ENCODE measurements at places on chromosomes 5 and 9.

- DNase-seq = no peak
Observed at GRCh38 chr9:136950656-136951276, 1.3 kb upstream of the LCN12 start.

- DNase-seq = no peak
Observed at GRCh38 chr5:73702951-73703350, 77.0 kb downstream of the ARHGEF28 start.

GRCh38 chr5:126521130-126521529 lies 73.9 kb downstream of the ALDH7A1 start:
- no peak for DNase-seq

GRCh38 chr5:125597338-125597737 lies 825.9 kb upstream of the GRAMD2B start:
- no peak for DNase-seq

DNA sequence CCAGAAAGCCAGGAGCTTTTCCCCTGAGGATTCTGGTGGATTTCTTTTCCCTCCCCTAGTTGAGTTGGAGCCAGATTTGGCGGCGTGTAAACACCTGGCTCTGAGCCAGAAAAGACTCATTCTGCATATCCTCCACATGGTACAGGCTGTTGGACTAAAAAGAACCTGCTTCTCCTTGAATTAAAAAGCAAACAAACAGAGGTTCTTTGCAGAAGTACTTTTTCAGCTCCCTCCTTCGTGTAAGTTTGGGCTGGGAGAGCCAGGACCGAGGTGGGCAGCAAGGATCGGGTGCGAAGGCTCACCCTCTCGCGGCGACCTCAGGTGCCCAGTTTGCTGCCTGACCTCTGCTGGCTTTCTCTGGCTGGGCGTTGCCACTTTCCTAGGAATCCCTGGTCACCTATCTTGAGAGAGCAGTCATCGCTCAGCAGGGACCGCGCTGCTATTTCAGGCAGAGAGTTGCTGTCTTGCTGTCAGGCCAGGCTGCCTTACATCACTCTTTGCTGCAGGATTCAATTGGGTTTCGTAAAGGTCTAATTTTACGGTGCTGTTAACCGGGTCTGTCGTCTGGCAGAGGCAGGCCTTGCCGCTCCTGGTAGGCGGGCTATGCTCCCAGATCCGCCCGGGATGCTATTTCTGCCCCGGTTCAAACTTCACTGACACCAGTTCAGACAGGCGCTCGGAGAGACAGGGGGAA lies 3.2 kb downstream of the PAPPA start:
- DNase-seq = no peak

DNA sequence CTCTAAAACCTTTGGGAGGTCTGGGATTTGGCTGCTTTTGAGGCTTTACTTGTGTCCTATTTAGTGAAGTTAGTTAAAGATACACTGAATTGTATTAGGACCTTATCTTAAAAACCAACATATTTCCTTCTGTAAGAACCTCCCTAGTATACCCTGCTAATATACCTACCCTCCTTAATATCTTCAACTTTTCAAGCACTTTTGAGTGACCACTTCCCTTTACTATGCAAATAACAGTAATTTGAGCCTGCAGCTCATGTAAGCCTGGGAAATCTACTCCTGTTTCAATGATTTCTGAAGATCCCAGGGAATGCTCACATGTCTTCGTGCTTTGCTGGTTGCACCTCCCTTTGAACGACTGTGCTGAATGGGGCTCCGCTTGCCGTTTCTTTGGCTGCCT lies 358.5 kb downstream of the YTHDC2 start:
- DNase-seq = no peak

DNA sequence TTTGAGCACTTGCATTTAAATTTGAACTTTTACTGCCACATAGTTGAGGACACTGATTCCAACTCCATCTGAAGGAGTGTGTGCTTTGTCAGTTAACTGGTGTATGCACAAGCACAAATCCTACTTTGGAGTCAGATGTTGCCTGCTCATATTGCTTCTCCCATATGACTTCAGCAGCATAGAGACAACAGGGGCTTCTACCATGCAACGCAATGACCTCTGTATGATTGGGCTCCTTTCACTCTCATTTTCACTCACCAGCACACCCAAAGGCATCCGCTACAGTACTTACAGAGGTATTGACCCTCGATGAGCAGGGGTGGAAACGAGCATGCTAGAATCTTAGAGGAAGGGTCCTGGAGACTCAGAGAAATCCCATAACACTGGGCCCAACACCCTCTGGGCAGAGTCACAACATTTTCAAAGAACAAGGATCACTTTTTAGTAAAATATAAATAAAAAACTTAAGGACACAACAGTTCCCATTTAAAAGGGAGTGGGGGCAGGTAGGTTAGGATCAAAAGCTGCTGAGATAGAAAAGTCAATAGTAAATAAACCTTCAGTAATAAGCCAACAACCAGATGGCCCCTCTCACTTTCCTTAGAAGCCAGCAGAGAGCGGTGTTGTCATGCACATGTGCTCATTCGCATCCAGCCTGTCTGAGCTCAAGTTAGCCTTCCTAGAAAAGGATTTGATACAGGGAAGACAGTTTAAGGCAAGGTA lies 203.8 kb downstream of the SNCAIP start:
- DNase-seq = no peak

- no peak for DNase-seq
Observed at GRCh38 chr9:109945573-109945972, 165.6 kb downstream of the PALM2AKAP2 start.

GRCh38 chr5:164651546-164652275 lies 1146.3 kb downstream of the MAT2B start:
- DNase-seq = no peak

DNA sequence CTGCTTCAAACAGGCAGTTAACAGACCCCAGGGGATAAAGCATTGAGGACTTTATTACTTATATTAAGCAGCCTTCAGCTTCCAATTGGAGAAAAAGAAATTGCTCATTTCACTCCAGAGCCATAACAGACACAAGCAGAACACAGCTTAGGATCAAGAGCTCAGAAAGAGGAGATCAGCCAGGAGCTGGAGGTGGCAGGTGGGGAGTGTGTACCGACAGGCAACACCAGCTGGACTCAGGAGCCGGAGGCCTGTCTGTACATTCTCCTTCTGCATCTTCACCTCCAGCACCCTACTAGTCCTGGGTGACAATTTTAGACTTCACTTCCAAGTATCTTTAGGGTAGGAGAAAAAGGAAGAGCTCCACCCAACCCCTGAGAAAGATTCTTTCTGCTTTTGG lies 35.8 kb downstream of the NRG2 start:
- no peak for DNase-seq

DNA sequence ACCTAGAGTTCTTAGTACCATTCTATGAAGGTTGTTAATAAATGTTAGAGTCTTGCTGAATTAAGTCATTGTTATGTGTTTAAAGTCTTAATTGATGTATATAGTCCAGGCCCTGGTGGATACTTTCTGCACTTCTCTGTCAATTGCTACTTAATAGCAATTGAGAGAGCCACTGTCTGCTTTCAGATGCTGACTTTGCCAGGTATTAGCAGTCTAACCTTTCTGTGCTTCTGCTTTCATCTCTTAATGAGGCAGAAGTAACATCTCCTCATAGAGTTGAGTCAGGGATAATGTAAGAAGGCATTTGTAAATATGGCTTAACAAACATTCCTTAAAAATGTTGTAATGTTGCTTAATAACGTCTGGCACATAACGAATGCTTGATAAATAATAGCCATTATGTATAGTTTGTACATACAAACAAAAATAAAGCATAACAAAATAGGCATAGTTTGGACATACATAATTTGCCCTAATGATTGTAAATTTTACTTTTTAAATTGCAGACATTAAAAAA lies 28.3 kb downstream of the RASGRF2 start:
- no peak for DNase-seq

GRCh38 chr5:141488591-141489561 lies at the start of gene PCDHGC5:
Gene PCDHGC5, plus strand, starts transcription at chr5:141489081. Its CDS starts 160 bp downstream, at chr5:141489241.
- DNase-seq = no peak

DNA sequence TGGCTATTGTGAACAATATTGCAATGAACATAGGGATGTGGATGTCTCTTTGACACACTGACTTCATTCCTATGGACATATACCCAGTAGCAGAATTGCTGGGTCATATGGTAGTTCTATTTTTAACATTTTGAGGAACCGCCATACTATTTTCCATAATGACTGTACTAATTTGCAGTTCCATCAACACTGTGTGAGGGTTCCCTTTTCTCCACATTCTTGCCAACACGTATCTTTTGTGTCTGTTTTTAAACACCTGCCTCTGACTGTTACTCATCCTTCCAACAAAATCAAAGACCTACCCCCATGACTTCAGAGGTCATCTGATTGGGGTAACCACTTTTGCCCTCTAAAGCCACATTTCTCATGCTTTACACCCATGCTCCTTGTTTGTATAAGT lies 133.5 kb downstream of the MED27 start:
- DNase-seq = no peak

- no peak for DNase-seq
Observed at GRCh38 chr9:117516676-117517632, 102.1 kb upstream of the ASTN2 start.

GRCh38 chr9:33447799-33448553 lies 583 bp upstream of the AQP3 start:
- no peak for DNase-seq

- no peak for DNase-seq
Observed at GRCh38 chr5:109196823-109197160, 213.0 kb downstream of the PJA2 start.

- no peak for DNase-seq
Observed at GRCh38 chr5:68957591-68957990, 136.2 kb upstream of the SLC30A5 start.

DNA sequence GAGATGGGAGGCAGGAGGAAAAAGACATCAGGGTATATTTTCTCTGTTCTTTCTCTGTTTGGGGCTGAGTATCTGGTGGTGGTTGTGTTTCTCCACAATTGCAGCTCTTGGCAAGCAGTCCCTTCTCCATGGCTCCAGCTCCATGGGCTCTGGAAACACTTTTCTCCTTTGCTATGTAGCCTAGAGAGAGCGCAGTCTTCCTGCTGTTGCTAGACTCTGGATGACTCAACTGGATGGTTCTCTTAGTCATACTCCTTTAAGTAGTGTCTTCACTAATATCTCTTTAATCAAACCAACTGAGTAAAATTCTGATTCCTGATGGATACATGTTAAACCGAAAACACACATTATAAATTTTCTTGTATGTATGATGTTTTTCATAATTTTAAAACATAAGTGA lies 3.3 kb upstream of the PLGRKT start:
- DNase-seq = no peak

- DNase-seq = no peak
Observed at GRCh38 chr9:74639112-74639511, 142.0 kb downstream of the RORB start.

DNA sequence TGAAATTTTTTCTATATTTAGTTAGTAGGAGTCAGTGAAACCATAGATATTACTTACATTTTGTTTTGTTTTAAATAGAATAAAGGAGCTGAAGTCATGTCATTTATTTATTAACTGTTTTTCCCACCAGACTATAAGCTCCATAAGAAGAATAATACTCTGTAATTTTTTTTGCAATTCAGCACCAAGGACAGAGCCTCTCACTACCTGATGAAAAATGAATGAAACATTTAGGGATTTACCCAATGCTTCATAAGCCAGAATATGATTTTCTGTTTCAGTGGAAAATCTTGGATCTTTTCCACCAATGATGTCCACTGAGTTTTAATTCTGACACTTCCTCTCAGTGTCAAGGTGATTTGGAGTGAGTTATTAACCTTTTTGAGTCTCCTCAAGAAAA lies 624.9 kb upstream of the GRAMD2B start:
- DNase-seq = no peak

GRCh38 chr5:137176126-137176525 lies 323.0 kb downstream of the SPOCK1 start:
- no peak for DNase-seq

- no peak for DNase-seq
Observed at GRCh38 chr5:154455585-154455984, 9.8 kb downstream of the SAP30L start.

GRCh38 chr9:69207503-69207902 lies 33.4 kb downstream of the TJP2 start:
- no peak for DNase-seq

DNA sequence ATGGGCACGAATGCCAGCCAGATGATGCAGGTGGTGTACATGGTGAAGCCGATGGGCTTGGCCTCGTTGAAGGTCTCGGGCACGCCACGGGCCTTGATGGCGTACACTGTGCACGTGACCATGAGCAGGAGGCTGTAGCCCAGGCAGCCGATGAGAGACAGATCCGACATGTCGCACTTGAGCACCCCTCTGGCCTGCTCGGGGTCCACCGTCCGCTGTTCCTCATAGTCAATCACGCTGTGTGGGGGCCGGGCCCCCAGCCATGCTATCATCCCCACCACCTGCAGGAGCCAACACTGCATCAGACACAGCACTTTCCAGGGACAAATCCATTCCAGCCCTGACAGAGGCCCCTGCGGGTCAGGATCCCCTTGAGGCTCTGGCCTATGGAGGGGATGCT lies 12.2 kb downstream of the GRM6 start:
- no peak for DNase-seq

GRCh38 chr5:87051502-87052113 lies 216.1 kb upstream of the RASA1 start:
- no peak for DNase-seq

- DNase-seq = no peak
Observed at GRCh38 chr5:372556-372995, 51.1 kb downstream of the AHRR start.

DNA sequence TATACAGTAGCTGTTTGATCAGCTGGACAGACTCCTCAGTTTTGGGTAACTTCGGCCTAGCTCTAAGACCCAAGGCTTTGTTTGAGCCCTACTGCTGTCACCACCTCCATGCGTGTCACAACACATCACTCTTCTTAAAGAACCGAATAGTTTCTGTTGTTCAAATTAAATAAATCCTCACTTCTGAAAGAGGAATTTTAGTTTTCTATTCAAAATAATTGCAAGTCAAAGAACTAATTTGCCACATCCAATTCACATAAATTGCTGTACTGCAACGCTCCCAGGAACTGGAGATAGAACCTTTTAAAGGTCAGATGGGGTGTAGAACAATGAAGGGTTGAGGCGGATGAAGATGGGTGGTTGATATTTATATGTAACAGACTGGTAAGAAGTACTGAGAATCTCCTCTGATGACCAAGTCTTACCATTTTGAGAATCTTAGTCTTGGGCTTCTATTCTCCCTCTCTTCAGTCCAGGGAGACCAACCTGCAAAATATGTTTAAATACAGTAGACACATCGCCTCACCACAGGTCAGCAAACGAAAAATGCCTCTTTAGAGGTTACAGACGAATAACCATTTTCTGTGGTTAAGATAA lies 1.6 kb downstream of the NREP start:
- no peak for DNase-seq

DNA sequence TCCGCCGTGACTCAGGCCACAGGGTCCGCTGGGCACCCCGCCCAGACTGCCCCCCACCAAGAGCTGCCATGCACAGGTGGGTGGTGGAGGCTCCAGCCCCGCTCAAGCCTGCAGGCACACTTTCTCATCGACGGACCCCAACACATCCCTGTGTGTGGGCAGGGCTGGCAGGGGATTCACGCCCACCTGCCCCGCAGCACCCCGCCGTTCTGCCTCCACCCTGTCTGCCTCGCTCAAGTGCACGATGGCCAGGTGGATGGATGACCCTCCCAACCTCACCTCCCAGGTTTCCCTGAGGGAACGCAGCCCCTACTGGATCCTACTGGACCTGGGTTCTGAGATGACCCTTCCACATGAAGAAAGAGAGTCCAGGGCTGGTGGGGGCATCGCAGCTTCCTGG lies 26.1 kb upstream of the FCN1 start:
- DNase-seq = no peak

Data from stimulated activated CD8-positive, alpha-beta memory T cell treated with anti-CD3 and anti-CD28 coated beads, Interleukin-4, amount 100 ng/mL, for 1 hour (primary cell).